ENCODE measurements at places on chromosomes 6 and 20. TPM values are rescaled to one million over a fixed set of nuclear protein-coding genes. Genes with fewer than 3 reads are reported as not detected.

The MAP1LC3A gene
- total RNA-seq: 85.7 TPM

The RIPPLY2 gene
- not detected for total RNA-seq

The GMPR gene
- 9.8 TPM for total RNA-seq

The TMC2 gene
- not detected for total RNA-seq

The CABLES2 gene
- 1.4 TPM for total RNA-seq

The SPATS1 gene
- total RNA-seq: not detected

The GHRH gene
- total RNA-seq: not detected

The LRRC73 gene
- total RNA-seq: not detected

The MICB gene
- total RNA-seq: 1.7 TPM

The TUBB2A gene
- 96.9 TPM for total RNA-seq

The NFATC2 gene
- 7.0 TPM for total RNA-seq

The PFDN4 gene
- 69.4 TPM for total RNA-seq

The ID4 gene
- total RNA-seq: not detected

The ANKRD60 gene
- not detected for total RNA-seq

The HLA-DMA gene
- total RNA-seq: 9.9 TPM

The GSTA3 gene
- not detected for total RNA-seq

The HSPA12B gene
- total RNA-seq: 14.3 TPM

The ULBP2 gene
- total RNA-seq: not detected

The EPB41L1 gene
- total RNA-seq: 40.2 TPM
